GM20000 (cell line): ENCODE measurements at places on chromosomes 7 and 10.
A peak's percentile ranks its signal among the peaks of the same experiment; 100 is the strongest.

DNA sequence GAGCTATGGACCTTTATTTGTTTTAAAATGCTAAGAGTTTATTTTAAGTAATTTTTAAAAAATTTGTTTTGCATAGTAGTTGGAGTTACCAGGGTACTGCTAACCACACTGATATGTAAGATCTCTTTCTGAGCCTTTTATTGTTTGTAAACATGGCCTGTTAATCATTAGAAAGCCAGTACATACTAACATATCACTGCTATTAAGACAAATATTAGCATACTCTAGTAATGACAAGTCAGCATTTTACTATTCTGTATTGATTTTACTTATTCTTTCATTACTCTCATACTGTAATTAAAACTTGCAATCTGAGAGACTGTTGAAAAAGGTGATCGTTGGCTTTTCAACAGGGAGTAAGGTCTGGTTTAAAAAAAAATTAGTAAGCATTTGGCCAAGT is 66.7 kb downstream of the PTEN start:
- no peak for DNase-seq

- no peak for DNase-seq
Measured at GRCh38 chr7:22109761-22110160, 164.1 kb upstream of the CDCA7L start.

GRCh38 chr10:79984851-79985250 is 35.9 kb upstream of the SFTPD start:
- no peak for DNase-seq

GRCh38 chr7:151592868-151593486 is 73.3 kb upstream of the RHEB start:
- DNase-seq = no peak

DNA sequence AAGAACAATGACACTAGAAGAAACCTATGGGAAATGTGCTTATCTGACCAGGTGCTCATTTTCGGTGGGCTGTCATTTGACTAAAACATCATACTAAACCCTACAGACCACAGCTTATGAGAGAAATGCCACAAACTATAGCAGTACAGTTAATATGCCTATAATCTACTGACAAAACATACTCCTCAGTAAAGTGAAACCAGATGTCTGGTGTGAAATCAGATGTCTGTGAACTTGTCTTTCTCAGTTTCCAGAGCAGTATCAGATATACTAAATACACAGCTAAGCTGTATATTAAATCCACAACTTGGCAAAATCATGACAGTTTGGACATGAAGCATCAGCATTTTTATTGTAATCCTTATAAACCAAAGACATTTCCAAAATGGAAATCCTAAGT is 3.3 kb downstream of the IMMP2L start:
- DNase-seq = peak; percentile 21

- DNase-seq = no peak
Measured at GRCh38 chr10:53029449-53029848, 256.9 kb upstream of the MBL2 start.

DNA sequence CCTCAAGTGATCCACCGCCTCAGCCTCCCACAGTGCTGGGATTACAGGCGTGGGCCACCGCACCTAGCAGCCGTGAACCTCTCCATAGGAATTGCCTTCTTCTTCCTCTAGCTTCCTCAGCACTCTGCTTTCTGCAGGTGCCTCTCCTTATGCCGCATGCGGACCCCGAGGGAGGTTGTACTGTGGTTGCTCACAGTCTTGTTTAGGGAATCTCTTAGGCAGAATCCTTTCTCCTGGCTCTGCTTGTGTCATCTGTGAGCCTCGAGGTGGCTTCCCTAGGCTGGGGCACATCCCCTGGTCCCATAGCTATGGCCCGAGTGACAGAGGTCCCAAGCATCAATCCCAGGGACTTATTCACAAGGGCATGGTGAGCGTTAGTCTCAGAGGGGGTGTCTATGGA is 33.2 kb upstream of the GIMAP8 start:
- no peak for DNase-seq

DNA sequence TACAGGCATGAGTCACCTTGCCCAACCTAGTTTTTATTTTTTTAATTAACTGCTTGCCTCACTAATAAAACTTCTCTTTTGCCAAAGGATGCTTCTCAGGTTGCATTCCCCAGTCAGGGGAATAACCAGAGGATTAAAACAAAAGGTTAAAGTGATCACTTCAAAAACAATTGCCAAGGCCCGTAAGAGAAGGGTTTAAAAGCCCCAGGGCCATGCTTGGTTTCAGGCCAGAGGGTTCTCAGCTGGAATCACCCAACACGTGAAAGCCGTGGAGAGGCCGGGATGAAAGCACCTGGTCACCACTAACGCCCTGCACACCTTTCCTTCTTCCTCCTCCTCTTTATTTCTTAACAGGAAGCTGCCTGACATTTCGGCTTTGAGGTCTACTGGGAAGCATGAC is 587.5 kb downstream of the PTPRN2 start:
- no peak for DNase-seq

DNA sequence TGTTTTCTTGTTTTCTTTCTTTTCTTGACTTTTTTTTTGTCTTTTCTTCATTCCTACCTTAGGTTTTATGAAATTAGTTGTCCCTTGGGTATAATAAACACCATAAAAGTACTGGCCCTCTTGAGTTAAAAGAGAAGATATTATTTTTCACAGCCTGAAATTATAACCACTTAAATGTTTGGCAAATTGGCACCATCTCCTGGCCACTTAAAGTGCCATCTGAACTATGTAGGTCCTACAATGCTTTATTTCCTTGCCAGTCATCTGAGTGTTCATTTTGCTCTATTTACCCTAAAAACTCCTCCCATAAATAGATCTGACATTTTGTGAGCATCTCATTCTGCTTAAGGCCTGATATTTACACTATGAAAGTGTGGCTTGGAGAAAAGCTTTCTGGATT is 98.9 kb upstream of the PRKCQ start:
- no peak for DNase-seq

- DNase-seq = peak; percentile 54
Measured at GRCh38 chr7:101108330-101108857, 18.5 kb upstream of the SERPINE1 start.

GRCh38 chr10:4066581-4067390 is 281.8 kb upstream of the KLF6 start:
- no peak for DNase-seq

GRCh38 chr10:63605197-63605967 is 84.2 kb downstream of the REEP3 start:
- DNase-seq = no peak

DNA sequence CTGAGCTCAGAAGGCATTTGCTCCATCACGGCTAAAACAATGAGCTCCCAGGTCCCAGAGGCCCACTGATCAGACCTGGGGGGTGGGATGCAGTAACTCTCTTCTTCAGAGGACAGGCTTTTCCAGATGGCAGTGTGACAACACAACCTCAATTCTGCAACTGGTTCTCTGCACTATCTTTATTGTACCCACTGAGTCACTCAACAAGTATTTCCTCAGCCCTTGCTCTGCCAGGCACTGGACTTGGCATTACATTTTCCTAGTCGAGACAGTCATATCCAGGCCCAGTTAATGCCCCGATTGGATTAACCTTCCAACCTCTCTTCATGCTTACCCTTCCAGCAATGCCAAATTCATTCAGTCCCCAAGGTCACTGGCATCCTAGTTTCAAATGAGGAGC is 72.6 kb downstream of the JAZF1 start:
- no peak for DNase-seq

GRCh38 chr10:97574374-97575126 is 2.0 kb downstream of the ANKRD2 start:
- no peak for DNase-seq

- no peak for DNase-seq
Measured at GRCh38 chr7:64636386-64636785, 29.5 kb upstream of the ZNF107 start.

DNA sequence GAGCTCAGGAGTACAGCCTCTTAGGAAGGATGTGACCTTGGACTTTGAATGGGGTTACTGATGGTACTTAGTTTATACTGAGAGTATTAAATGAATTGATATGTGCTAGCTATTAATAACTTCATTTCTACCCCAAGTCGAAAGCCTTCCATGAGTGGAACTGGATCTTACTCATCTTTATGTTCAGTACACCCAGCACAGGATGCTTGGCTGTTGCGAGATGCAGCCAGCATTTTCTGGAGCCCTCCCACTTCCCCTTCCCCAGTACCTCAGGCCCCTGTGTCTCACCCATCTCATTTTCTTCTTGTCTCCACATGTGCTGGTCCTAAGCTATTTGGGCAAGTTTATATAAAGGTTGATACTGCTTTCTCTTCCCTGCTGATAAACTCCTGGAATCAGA is 7.2 kb downstream of the UPP1 start:
- no peak for DNase-seq

GRCh38 chr10:127910464-127910770 is 3.5 kb downstream of the PTPRE start:
- DNase-seq = no peak

DNA sequence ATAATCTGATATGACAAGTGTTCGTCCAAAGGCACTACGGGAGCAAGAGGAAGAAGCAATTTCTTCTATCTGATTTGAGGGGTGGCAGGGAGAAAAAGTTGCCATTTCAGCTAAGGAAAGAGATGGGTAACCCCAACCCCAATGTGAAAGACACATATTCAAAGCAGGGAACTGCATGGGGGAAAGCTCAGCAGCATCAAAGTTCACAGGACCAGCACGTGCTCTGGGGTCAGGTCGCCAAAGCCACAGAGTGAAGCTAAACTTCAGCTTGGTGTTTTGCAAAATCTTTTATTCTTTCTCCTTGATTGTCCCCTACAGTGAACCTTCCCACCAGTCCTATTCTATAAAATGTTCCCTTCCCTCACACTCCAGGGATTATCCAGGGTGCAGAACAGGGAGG is 112.8 kb upstream of the PPP2R2D start:
- no peak for DNase-seq

- no peak for DNase-seq
Measured at GRCh38 chr10:84540022-84540616, 211.7 kb downstream of the CCSER2 start.

- no peak for DNase-seq
Measured at GRCh38 chr10:84845628-84846261, 517.4 kb downstream of the CCSER2 start.

DNA sequence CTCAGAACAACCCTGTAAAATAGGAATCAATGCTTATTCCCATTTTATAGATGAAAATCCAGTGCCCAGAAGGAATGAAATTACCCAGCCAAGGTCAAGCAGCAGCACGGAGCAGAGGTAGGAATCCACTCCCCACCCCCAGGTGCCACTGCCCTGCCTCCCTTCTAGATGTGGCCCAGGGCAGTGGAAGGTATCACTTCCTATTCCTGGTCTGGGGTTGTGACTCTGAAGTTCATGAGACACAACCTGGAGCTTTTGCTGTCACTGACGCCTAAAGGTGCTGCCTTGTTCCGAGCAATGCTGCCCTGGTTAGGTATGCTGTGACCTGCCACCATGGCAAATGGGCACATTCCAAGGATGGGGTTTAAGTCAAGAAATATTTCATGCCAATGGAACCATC is 53.6 kb downstream of the PIK3AP1 start:
- no peak for DNase-seq

- peak; percentile 92 for DNase-seq
Measured at GRCh38 chr7:20798081-20798693, 11.5 kb upstream of the SP8 start.

GRCh38 chr7:117076426-117076943 is 123.2 kb downstream of the ST7 start:
- no peak for DNase-seq
